ENCODE measurements at places on chromosomes 5 and 9. TPM values are rescaled to one million over a fixed set of nuclear protein-coding genes. Genes with fewer than 3 reads are reported as not detected.

PCDH1 gene
- 38.5 TPM for total RNA-seq

SHISAL2B gene
- not detected for total RNA-seq

- ATAC-seq: no peak
Observed at GRCh38 chr5:151509231-151509630, 61.8 kb downstream of the SLC36A1 start.

NR6A1 gene
- 4.4 TPM for total RNA-seq

PRSS3 gene
- total RNA-seq: not detected

GRCh38 chr9:70987986-70988385, 133.4 kb downstream of the TRPM3 start:
- ATAC-seq: no peak

DNA sequence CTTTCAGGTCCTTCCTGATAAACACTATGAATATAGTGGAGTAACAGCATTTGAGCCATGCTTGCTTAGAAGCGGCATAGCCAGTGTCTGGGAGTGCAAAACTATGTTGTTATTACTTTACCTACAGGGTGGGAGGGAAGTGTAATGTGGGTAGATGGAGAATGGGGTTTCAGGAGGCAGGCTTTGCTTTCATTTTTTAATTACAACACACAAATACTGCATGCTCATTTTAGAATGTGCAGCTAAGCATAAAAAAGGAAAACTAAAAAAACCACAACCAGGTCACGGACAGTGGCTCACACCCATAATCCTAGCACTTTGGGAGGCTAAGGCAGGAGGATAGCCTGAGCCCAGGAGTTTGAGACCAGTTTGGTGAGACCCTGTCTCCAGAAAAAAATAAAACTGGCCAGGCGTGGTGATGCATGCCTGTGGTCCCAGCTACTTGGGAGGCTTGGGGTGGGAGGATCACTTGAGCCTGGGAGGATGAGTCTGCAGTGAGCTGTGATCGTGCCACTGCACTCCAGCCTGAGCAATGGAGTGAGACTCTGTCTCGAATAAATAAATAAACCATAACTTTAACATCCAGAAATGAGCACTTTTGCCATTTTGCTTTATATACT, 20.2 kb downstream of the HAVCR1 start:
- ATAC-seq: no peak

CTNND2 gene
- 1.8 TPM for total RNA-seq

DNA sequence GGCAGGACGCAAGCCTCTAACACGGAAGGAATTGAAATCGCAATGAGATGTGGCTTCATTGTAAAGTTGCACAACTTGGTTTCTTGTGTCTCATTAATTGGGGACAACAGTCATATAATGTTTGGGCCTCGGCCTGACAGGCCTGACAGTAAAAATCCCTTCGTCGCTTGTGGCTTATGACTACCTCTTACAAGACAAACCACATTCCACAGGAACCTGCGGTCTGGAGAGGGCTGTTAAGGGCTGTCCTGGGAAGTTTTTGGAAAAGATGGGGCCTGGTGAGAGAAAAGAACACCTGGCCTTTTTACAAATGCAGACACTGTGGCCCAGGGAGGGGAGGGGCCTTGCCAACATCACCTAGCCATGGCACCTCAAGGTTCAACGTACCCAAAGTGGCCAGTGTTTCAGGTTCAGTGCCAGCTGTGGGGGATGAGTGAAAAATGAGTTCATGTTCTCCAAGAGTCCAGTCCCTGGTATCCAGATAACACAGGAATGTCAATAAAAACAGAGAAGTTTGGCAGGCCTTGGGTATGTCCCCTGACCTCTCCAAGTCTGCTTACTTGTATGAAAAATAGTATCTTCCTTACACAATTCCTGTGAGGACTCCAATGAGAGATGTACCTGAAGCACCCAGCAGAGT, 22.2 kb downstream of the SHB start:
- no peak for ATAC-seq

LOX gene
- total RNA-seq: 15.3 TPM

DNA sequence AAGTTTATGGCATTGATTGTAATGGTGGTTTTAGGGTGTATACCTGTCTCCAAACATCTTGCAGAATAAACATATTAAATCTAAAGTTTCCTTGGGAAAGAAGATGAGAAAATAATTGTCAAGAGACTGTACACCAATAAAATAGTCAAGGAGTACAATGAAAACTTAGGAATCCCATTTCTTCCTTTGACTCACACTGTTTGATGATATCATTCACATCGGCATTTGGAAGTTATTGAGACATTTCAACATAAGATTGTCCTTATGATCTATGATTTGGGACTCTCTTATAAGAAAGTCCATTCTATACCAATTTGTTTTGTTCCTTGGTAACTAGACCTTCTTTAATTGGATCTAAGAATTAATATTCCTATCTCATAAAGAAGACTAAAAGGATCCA, 482.7 kb downstream of the RAB3C start:
- ATAC-seq: no peak

DNA sequence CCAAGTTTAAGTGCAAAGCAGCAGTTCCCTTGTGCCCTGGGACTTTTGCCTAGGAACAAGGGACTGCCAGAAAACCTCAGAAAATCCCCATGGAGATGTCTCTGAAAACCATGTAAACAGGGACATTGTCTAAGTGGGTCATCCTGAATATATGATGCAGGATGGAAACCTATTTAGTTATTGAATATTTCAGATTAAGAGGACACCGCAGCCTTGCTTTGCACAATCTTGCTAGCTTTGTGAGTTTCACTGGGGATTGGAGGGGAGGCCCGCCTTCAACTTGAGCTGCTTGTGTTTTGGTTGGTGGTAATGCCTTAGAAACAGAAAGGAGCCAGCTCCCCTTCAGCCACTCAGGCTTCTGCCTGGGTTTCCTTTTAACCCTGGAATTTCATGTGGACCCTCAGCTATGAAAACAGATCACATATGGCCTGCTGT, 112.8 kb downstream of the C9orf152 start:
- ATAC-seq: no peak

ALDH1A1 gene
- 70.4 TPM for total RNA-seq

- no peak for ATAC-seq
Observed at GRCh38 chr9:74543145-74543544, 46.0 kb downstream of the RORB start.

PPP6C gene
- 28.5 TPM for total RNA-seq

DNA sequence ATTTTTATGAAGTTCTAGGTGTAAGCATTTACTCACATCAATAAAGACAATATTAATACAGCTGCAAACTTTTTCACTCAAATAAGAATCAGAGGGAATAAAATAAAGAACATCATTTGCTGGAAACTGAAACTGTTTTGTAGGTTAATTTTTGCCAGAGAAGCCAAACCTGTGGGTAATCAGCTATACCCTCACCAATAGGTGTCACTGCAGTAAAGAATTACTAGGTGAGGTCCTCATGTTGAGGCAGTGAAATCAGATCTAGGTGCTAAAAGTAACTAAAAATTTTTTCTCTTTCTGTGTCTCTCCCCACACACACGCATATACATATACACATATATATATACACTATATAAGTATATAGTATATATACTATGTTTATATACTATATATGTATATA, 1016.3 kb upstream of the SEMA6A start:
- ATAC-seq: no peak

GRCh38 chr5:140881889-140882590, at the start of gene PCDHA13:
TSS of gene PCDHA13 (plus strand) at chr5:140882124. CDS start at chr5:140882269, 145 bp downstream.
- ATAC-seq: no peak

- ATAC-seq: no peak
Observed at GRCh38 chr5:82470185-82470994, 192.2 kb upstream of the RPS23 start.

DNA sequence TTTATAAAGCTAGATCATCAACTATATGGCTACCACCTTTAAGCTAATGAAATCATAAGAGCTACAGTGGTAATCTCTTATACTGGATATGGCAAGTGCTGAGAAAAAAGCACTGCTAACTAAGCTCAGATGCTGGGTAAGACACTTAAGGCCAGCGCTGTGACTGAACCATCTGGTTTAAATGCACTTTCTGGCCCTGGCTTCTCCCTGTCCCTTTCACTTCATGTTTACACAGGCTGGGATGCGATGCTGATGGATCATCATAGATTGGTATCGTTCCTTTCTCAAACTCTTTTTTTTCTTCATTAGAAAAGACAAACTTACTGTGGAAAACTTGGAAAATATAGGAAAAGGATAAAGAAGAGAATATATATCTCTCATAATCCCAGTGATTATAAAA, 52.3 kb downstream of the KIF24 start:
- ATAC-seq: no peak

STC2 gene
- 58.7 TPM for total RNA-seq

DNA sequence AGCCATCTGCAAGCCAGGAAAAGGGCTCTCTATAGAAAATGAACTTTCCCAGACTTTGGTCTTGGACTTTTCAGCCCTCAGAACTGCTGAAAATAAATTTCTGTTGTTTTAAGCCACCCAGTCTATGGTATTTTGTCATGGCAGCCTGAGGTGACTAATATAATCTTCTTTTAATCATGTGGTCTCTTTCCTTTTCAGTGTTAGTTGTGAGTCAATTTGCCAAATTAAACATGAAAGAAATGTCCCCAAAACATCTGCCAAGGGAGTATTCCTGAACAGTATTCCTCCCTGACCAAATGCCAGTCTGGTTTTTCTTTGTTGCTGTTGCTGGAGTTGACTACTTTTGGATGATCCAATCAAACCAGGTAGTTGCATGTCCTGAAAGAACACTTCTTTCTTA, 4.7 kb upstream of the YTHDC2 start:
- no peak for ATAC-seq

DNA sequence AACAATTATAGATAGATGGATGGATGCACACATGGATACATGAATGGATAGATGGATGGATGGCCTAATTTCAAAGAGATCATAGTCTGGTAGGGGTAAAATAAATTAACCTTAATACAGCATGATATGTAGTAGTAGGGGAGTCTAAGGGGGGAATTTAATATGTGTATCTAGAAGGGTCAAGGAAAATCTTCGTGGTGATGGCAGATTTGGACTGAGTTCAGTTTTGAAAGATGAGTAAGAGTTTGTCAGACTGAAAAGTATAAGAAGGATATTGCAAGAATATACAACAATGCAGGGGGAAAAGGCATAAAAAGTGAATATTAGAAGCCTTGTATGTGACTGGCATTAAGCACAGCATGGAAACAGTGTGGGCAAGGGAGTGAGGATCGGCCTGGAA, 98.7 kb downstream of the ZNF462 start:
- ATAC-seq: no peak

IL12B gene
- total RNA-seq: not detected

DNA sequence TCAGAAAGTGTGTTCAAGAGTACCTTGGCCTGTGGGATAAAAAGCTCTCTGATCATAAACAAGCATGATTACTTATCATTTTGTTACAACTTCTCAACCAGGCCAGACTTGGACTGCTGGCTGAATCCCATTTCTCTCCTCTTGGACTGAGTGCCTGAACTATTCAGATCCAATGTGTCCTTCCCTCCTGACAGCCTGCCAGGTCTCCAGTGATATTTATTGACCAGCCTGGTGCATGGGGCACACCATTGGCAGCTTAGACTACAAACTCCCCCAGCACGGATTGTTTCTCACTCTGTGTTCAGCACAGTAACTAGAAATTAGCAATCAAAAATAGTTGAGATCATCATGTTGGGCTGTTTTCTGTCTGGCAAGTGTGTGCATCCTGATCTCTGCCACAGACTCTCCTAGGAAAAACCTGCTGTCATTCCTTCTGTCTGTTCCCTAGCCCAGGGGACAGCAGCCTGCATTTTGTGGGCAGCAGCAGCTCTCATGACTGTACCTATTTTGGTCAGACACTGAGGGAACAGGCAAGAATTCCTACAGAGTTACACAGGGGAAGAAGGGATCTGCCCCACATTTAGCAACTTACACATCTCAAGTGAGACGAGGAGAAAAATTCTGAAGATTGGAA, 348.1 kb downstream of the ADAMTS6 start:
- no peak for ATAC-seq

GRCh38 chr9:38720083-38720745, at the start of gene FAM240B:
TSS of gene FAM240B (minus strand) at chr9:38720133. CDS start at chr9:38703999, 16,134 bp downstream.
- ATAC-seq: no peak

DNA sequence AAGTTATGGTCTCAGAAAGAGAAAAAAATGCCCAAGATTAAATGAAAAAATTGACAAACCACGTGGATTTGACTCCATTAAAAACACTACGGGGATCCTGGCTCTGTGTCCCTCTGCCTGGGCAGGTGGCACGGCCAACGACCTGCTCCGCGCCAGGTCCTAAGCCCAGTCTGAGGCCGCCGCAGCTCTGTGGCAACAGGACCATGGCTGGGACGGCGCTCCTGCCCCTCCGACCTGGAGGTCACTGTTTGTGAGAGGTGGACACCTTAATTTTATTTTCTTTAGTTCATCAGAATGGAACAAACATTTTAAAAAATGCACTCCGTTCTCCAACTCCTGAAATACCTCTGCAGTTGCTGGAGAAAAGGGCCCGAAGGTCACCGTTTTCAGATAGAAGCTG, 369.4 kb downstream of the CDH9 start:
- no peak for ATAC-seq

- no peak for ATAC-seq
Observed at GRCh38 chr5:137706841-137707240, 29.0 kb downstream of the KLHL3 start.

DNA sequence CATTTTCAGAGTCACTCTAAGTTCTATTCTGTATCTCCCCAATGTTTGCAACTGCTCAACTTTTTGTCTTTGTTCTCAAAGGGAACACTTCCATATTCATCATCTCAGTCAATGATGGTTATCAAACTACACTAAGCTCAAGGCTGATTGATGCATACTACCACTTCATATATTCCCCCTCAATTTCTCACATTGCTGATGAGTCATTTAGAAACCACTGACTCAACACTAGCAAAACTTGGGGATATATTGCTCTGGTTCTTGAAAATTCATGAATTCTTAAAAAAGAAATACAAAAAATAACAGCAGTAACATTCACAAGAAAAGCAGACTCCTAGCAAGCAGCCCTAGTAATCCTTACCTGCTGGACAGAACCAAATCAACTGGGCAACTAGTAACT, 52.2 kb downstream of the ABHD17B start:
- no peak for ATAC-seq

DNA sequence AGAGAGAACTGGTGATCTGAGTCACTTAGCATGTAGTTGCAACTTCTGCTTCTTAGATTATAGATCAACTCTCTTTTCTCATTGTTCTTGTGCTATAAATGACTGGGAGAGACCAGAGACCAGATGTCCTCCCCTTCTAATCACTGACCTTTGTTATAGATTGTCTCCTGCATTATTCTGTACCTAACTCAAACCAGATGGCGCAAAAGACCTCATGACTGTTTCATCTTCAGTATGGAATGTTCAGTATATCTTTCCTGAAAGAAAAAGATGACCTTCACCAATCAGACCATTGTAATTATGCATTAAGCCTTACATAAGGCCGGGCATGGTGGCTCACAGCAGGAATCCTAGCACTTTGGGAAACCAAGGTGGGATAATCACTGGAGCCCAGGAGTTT, 30.5 kb upstream of the ADAM19 start:
- ATAC-seq: no peak

OR1Q1 gene
- not detected for total RNA-seq

PLAC8L1 gene
- total RNA-seq: not detected

FOXD1 gene
- not detected for total RNA-seq

DNAI1 gene
- not detected for total RNA-seq

- ATAC-seq: no peak
Observed at GRCh38 chr9:13358128-13358527, 78.6 kb upstream of the MPDZ start.

GRCh38 chr5:181246276-181247049, 2.8 kb upstream of the RACK1 start:
- ATAC-seq: peak; percentile 89

ZDHHC11 gene
- total RNA-seq: 11.6 TPM
